ENCODE measurements at places on chromosomes 11 and 22.

DNA sequence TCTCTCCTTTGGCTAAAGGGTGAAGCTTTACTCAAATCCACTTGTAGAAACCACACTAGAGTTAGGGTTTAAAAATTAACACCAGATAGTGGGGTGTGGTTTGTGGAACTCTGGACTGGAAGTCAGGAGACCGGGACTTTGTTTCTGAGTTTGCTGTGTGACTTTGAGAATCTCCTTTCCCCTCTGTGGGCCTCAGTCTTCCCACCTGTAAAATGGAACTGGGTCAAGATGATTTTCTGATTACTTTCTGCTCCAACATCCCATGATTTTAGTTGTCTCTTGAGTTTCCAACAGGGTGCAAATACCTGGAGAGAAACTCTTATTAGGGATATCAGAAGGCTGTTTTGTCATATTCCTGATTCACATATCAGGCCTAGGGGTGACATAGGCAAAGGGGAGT is 301.0 kb downstream of the MIAT start:
- no peak for DNase-seq

DNA sequence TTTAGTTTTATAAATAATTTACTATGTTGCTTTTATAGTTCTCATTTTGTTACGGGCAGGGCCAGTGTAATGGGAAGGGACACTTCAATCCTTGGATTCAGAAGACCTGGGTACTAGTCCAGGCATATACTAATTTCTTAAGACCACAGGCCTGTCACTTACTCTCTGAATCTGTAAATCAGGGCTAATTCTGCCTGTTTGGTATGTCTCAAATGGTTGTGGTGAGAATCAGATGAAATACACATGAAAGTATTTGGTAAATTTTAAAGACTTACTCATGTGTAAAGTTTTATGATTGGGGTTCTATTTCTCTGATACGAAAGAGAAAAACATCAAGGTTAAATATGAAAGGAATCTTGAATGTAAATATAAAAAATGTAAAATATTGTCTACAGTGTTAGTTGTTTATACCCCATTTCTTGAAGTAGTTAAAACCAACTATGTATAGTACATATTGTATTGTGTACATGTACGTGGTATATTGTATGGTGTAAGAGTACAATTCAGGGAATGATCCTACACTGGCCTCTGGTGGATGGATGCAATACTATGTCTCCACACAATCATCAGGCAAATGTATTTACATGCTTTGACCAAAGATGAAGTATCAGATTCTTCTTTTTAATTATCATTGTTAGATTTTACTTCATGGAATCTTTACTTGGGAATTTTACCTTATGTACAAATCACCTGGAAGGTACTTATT is 24.5 kb upstream of the RAG2 start:
- no peak for DNase-seq

DNA sequence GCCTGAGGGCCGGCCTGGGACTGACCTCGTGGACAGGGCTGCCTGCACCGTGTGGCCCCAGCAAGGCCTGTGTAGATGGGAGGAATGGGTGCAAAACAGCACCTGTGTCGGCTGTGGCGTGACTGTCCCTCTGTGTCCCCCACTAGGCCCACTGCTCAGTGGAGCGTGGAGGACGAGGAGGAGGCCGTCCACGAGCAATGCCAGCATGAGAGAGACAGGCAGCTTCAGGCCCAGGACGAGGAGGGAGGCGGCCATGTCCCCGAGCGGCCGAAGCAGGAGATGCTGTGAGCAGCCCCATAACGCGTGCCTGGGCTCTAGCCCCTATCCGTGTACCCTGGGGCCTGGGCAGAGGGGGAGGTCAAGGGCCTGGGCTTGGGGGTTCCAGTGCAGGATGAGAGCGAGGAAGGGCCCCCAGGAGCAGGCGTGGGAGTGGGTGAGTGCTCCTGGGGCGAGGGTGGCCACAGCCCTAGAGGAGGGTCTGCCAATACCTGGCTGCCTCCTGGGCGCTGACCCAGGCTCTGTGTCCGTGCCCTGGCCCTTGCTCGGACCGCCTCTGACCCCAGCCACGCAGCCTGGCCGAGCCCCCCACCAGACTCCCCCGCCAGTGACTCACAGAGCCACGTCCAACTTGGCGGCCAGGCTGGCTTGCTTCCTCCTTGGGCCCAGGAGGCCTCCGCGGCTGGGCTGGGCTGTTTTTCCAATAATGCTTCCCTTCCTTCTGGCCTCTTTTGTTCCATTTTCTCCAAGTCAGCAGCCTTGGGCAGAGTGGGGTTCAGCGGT is 11.6 kb downstream of the PRR33 start:
- DNase-seq: no peak

GRCh38 chr22:19880786-19881569 is 26.3 kb upstream of the GNB1L start:
- DNase-seq: no peak

- no peak for DNase-seq
These were observed 118.2 kb upstream of the OR9Q1 start for GRCh38 chr11:57905439-57905838.

GRCh38 chr11:12200279-12200990 is 90.0 kb downstream of the MICAL2 start:
- no peak for DNase-seq

GRCh38 chr22:40904101-40904500 is 42.2 kb upstream of the DNAJB7 start:
- DNase-seq: no peak

GRCh38 chr22:39932918-39933649 is 27.1 kb upstream of the TMA7B start:
- no peak for DNase-seq

DNA sequence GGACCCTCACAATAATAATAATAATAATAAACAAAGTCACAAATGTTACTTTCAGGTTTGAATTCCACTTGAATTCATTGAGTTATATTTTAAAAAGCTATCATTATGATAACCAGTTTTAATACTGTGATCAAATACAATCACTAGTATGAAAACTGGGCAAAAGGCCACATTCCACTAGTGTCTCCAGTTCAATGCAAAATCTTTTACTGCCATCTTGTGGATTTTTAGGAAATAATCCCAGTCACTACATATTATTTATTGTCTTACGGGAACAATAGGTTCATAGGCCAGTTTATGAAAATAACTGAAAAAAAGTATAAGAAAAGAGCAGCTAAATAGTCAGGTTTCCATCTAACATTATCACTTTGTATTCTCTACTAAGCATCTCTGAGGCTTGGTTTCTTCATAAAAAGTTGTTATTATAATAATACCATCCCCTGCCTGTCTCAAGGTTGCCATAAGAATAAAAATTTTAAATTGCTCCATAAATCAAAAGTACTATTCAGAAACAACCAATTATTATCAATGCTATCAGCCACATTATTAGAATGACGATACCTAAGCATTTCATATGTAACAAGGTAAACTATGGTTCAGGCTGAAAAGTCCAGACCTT is 533.9 kb upstream of the CCDC90B start:
- peak; percentile 9 for DNase-seq

- DNase-seq: no peak
These were observed 1.9 kb downstream of the LGALS2 start for GRCh38 chr22:37578002-37578401.

DNA sequence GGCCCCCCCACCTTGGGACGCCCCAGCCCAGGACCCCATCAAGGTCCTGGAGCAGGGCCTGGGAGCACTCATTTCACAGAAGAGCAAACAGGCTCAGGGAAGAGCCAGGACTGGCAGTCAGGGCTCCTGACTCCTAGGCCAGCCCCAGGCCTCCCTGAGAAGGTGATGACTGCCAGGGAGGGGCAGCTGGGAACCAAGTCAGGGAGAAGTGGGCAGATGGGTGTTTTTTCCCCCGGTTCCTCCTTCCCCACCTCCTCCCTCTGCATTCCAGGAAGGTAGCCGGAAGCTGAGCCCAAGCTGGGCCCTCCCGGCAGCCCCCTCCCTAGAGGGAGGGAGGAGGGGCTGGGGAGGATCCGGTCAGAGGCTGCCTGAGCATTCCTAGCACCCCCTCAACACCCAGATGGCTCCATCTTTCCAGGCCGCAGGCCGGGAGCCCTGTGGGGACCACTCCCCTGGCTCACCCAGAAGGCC is 19.6 kb downstream of the MYRF start:
- no peak for DNase-seq

DNA sequence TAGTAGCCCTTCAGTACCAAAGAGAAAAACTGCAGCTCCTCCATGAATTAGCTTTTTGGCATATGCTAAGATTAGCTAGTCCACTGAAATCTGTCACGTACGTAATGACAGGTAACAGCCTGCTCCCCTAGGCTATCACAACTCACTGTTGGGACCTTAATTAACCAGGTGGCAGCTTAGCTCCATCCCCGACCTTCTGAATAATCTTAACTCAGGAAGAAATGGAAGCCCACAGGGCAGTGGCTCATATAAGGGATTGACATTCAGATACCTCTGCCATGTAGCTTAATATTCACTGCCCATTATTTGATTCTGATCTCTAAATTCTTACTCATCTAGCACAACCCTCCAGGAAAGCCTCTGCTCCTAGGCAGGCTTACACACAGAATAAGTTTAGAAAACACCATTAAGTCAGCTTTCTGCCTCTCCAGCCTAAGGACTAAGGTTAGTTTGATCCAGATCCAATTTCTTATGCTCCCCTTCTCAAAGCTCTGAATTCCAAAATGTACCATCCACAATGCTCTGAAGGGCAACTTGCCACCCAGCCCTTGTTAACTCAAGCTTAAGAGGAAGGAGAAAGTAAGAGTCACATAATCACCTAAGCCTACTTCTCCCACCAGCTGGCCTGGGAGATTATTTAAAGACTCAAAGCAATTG is 5.0 kb downstream of the HSPA8 start:
- no peak for DNase-seq

- DNase-seq: no peak
These were observed 26.3 kb upstream of the RFPL3 start for GRCh38 chr22:32331236-32331917.

- no peak for DNase-seq
These were observed 30.5 kb downstream of the PTPN5 start for GRCh38 chr11:18761144-18761543.

DNA sequence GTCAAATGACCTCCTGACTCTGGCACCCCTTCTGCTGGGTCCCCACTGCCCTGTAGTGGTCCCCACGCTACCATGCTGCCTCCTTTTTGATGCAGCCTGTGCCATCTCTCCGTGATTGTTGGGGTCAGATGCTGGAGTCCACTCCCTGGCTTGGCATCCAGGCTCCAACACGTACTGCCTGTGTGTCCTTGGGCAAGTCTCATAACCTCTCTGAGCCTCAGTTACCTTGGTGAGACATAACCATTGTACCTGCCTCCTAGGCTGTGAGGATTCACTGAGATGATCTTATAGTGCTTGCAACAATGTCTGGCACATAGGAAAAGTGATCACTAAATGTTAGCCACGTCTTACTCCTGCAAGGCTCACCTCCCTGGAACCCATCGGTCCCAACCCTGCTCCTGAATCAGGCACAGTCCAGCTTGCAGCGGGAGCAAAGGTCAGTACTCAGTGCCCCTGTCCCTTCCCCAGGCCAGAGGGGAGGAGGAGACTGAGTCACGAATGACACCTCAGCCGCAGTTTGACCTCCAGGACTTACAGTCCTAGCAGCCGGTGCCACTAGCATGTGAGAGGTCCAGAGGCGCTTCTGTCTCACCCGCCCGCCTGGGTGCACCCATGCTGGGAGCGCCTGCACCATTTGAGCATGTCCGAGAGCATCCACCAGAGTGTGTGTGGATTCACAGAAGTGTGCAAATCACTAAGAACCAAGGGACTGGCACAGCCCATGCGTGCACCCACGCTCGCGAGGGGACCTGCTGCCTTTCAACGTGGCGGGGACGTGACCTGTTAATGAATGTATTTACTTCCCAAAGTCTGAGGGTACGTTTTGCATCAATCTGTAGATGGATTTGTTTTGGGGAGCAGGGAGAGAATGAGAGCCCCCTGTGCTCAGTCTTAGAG is 3.0 kb upstream of the APOA4 start:
- DNase-seq: no peak

Measured in naive B cell (primary cell).